Activated CD4-positive, alpha-beta memory T cell treated with anti-CD3 and anti-CD28 coated beads, Interleukin-2, amount 10 ng/mL, durations not matched to agents 7 days and 5 days (primary cell): ENCODE measurements at places on chromosomes 2 and 18. TPM values are rescaled to one million over a fixed set of nuclear protein-coding genes. Genes with fewer than 3 reads are reported as not detected.
A peak's percentile ranks its signal among the peaks of the same experiment; 100 is the strongest.

- no peaks in the 10 kb centered on the region for H3K4me1 ChIP-seq
- H3K27me3 ChIP-seq = peaks cover under 1% of the 10 kb centered on the region
- DNase-seq = no peak
- no peak overlapping the region for H3K27ac ChIP-seq
Measured at GRCh38 chr18:59758106-59758505, 60.9 kb upstream of the CCBE1 start.

Gene LOXHD1
- total RNA-seq = not detected

GRCh38 chr2:120499784-120500495 is 154.0 kb downstream of the INHBB start:
- H3K4me3 ChIP-seq = no peak overlapping the region
- H3K36me3 ChIP-seq = no peaks in the 10 kb centered on the region
- H3K4me1 ChIP-seq = no peaks in the 10 kb centered on the region
- peaks cover 2% of the 10 kb centered on the region for H3K27me3 ChIP-seq

GRCh38 chr2:96163415-96163767 is 18.2 kb upstream of the DUSP2 start:
- no peak overlapping the region for H3K4me3 ChIP-seq
- H3K27ac ChIP-seq = peak overlapping the region; percentile 94
- H3K27me3 ChIP-seq = no peaks in the 10 kb centered on the region
- no peak for DNase-seq

- peaks cover 4% of the 10 kb centered on the region for H3K4me1 ChIP-seq
- H3K4me3 ChIP-seq = no peak overlapping the region
- H3K27me3 ChIP-seq = peaks cover 2% of the 10 kb centered on the region
- DNase-seq = no peak
- H3K36me3 ChIP-seq = no peaks in the 10 kb centered on the region
Measured at GRCh38 chr18:77648411-77648810, 398.8 kb downstream of the GALR1 start.

GRCh38 chr2:178993788-178994187 is 56.1 kb downstream of the CCDC141 start:
- H3K27me3 ChIP-seq = no peaks in the 10 kb centered on the region
- H3K4me1 ChIP-seq = peaks cover 2% of the 10 kb centered on the region
- DNase-seq = no peak
- no peak overlapping the region for H3K27ac ChIP-seq

Gene FAM124B
- total RNA-seq = 1.2 TPM

DNA sequence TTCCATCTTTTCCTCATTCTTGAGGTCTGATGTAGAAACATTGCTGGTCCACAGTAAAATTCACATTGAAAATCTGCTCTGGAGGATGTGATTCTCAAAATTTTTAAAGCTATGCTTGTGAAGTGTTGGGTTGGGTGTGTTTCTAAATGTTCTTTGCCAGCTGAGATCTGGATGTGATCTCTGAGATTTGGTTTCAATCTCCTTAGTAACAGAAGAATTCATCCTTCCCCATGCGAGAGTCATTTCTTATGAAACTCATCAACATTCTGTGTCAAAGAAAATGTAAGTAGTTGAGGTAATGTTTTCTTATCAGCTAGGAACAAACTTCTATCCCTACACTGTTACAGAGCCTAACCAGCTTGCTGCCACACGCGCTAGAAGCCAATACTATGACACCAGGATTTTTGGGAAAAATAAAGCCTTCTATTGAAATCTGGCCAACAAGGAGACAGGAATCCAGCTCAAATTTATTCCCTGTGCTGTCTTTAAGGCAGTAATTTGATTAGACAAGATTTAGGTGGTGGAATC is 134.9 kb downstream of the PTH2R start:
- H3K27ac ChIP-seq = no peak overlapping the region
- H3K36me3 ChIP-seq = no peaks in the 10 kb centered on the region
- H3K4me3 ChIP-seq = no peak overlapping the region
- no peaks in the 10 kb centered on the region for H3K4me1 ChIP-seq
- H3K27me3 ChIP-seq = no peaks in the 10 kb centered on the region

DNA sequence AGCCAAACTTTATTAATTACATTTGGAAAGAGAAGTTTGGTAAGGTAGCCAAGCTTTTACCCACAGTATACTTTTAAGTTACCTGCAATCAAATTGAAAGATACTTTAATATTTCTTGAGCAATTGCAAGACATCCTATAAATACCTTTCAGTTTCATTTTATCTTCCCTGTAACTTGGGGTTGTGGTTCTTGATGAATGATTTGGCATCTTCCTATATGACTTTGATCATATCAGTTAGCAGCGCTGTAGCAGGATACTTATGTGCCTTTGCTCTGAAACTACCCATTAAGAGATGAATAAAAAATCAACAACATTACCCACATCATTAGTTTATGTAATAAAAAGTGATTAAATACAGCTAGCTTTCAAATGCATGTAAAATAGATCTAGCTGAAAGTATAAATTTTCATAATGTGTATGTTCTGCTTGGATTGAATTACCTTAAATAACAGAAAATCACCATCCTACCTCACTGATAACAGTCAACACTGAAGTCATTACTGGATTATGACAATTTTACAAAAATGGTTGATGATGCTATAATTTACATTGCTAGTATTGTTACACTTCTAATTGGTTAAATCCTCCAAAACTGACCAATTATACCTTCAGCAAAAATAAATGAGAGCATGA is 50.4 kb downstream of the MMADHC start:
- H3K36me3 ChIP-seq = no peaks in the 10 kb centered on the region
- H3K27me3 ChIP-seq = no peaks in the 10 kb centered on the region
- peaks cover 13% of the 10 kb centered on the region for H3K4me1 ChIP-seq
- no peak overlapping the region for H3K4me3 ChIP-seq
- DNase-seq = no peak

DNA sequence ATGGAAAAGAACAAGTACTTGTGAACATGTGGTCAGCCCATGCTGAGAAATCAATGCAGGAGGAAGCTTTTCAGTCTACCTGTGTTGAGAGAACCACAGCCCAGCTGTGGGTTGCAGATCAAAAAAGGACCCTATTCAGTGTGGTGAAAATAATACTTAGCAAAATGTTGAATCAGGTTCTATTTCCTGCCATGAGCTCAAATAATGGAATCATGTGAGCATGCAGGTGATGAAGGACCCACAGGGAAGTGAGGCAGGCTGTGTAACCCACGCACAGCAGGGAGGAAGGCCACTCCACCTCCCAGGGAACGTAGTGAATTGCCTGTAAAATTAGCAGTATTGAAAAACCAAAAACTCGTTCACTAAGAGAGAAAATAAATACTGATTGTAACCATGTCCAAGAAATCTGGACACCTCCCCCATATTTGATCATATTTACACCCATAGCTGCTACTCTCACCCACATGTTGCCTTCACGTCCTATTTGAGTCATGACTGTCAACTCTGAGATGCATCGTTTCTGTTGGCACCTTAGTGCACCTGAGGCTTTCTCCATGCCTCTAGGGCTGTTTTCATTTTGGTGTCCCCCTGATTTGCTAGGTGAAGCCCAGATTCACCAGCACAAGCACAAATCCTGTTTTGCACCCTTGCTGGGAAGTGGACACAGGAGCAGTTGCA is 20.5 kb upstream of the BCL2L11 start:
- H3K4me3 ChIP-seq = no peak overlapping the region
- H3K27me3 ChIP-seq = peaks cover 44% of the 10 kb centered on the region

Gene RAB31
- 4.9 TPM for total RNA-seq

Gene HOXD10
- total RNA-seq = not detected

Gene DSG1
- not detected for total RNA-seq

Gene CDH7
- not detected for total RNA-seq

GRCh38 chr2:23619941-23620340 is 235.0 kb downstream of the KLHL29 start:
- H3K4me1 ChIP-seq = no peaks in the 10 kb centered on the region
- no peaks in the 10 kb centered on the region for H3K36me3 ChIP-seq
- H3K27me3 ChIP-seq = no peaks in the 10 kb centered on the region
- DNase-seq = no peak
- no peak overlapping the region for H3K4me3 ChIP-seq
- no peak overlapping the region for H3K27ac ChIP-seq

GRCh38 chr2:190354003-190354690 is 10.8 kb downstream of the INPP1 start:
- peaks cover 13% of the 10 kb centered on the region for H3K36me3 ChIP-seq
- H3K27me3 ChIP-seq = no peaks in the 10 kb centered on the region
- no peak overlapping the region for H3K27ac ChIP-seq
- H3K4me1 ChIP-seq = peaks cover 15% of the 10 kb centered on the region
- DNase-seq = no peak

Gene CPO
- not detected for total RNA-seq

Gene CYTIP
- 389 TPM for total RNA-seq

DNA sequence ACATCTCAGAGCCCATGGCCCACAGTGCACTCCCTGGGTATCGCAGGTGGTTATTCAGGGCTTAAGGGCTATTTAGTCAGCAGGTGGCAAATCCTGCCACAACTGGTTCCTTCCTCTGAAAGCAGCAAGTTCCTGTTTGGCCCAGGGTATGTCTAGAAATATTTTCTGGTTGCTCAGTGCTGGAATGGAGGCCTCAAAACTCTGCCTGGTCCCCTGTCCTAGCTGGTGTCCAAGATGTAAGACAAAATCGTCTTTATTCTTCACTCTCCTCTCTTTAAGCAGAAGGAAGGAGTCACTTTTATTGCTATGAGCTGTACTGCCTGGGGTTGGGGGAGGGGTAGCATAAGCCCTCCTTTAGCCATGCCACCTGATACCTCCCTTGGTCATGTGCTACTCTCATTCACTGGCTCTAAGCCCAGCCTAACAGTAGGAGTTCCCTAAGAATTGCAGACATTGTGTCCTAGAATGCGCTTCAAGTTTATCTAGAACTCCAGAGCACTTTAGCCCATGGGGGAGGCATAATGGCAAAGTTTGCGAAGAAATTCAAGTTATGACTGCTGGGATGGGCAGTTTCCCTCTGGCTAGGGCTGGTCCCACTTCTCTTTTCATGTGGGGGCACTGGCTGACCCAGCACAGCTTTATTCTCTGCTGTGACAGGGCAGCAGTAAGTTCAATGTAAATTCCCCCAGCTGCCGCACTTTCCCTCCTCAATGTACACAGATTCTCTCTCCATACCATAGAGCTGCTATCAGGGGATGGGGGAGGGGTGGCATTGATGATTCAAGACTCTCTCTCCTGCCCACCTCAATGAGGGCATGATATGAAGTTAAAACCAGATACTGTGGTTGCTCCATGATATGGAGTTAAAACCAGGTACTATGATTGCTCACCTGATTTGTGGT is 27.1 kb upstream of the CWC22 start:
- H3K36me3 ChIP-seq = no peaks in the 10 kb centered on the region
- no peak for DNase-seq
- H3K4me3 ChIP-seq = no peak overlapping the region
- no peaks in the 10 kb centered on the region for H3K4me1 ChIP-seq

GRCh38 chr2:61988462-61989366 is 83.2 kb downstream of the COMMD1 start:
- DNase-seq = no peak
- H3K27me3 ChIP-seq = no peaks in the 10 kb centered on the region
- H3K27ac ChIP-seq = no peak overlapping the region
- H3K4me3 ChIP-seq = no peak overlapping the region
- no peaks in the 10 kb centered on the region for H3K4me1 ChIP-seq
- H3K36me3 ChIP-seq = peaks cover 1% of the 10 kb centered on the region

GRCh38 chr2:225052703-225053102 is 10.4 kb upstream of the DOCK10 start:
- peak overlapping the region; percentile 84 for H3K27ac ChIP-seq
- H3K36me3 ChIP-seq = peaks cover 2% of the 10 kb centered on the region
- H3K4me3 ChIP-seq = peak overlapping the region; percentile 15
- peaks cover 65% of the 10 kb centered on the region for H3K4me1 ChIP-seq
- DNase-seq = peak; percentile 50

Gene POTEI
- not detected for total RNA-seq
